OCI-M1 (cell line): ENCODE measurements at places on chromosomes 7 and 10.

DNA sequence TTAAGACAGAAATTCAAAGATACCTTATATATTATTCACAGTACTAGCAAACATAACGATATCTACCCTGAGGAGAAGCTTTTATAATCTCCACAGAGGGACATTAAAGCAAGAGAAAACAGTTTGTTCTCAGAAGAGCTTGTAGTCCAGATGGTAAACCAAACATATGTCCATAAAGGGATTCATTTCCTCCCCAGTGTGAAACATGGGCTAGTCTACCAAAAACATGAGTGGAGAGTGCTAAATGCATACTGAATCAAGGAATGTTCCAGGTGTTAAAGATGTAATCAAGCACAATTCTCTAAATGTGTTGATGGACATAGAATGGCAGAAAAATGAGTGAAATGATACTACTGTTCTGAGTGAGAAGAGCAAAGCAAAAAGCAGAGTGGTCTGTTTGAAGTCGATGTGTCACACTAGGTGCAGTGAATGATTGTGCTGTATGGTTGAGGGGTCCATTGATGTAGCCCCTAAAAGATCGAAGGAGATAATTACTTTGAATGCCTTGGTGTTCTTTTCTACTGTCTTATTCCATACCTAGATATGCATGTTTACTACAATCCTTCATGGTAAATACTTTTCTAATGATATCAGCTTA, 25.3 kb downstream of the BCAP29 start:
- DNase-seq: no peak

DNA sequence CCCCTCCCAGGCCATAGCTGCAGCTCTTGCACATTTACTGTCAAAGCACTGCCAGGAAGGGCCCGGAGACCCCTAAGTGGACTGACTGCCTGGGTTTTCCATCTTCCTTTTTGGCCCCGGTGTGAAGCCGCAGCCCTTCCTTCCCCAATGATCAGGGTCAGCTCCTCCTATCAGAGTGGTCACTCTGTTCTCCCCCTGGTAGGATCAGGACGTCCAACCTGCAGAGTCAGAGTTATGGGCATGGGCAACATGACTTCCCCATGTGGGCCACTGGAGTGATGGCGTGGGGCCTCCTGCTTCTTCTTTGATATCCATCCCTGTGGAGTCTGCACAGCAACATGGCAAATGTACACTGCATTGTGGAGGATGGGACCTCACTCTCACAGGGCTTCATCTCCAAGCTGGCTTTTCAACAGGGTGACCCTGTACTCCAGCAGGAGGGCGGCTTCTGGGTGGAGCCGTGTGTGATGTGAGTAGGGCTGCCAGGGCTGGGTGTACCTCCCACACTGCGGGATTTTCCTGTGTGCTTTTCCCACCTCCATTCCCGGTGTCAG, 6.4 kb upstream of the RAMP3 start:
- DNase-seq: no peak

DNA sequence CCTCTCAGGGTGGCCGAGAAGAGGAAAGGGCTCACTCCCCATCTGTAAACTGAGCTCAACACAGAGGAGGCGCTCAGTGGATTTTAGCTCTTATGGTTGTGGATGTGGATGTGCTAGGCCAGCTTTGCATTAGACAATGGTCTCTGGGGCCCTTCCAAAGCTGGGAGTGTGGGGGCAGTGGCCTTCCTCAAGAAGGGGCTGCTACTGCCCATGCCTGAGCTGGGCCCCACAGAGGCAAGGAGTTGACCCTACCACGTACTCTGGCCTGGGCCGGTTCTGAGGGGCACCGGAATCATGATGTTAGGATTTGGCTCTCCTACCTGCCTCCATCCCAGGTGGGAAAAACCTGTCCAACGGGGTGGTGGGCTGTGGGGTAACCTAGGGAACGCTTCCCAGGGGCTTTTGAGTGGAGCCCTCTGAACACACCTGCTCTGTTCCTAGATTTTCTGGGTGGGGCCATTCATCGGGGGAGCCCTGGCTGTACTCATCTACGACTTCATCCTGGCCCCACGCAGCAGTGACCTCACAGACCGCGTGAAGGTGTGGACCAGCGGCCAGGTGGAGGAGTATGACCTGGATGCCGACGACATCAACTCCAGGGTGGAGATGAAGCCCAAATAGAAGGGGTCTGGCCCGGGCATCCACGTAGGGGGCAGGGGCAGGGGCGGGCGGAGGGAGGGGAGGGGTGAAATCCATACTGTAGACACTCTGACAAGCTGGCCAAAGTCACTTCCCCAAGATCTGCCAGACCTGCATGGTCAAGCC, 11.5 kb downstream of the AQP1 start:
- no peak for DNase-seq

GRCh38 chr7:36683695-36684357, 40.5 kb downstream of the AOAH start:
- DNase-seq: no peak

- DNase-seq: peak; percentile 99
Observed at GRCh38 chr7:92276460-92276864, 30.7 kb downstream of the ANKIB1 start.

GRCh38 chr7:86760236-86760635, 116.5 kb downstream of the GRM3 start:
- DNase-seq: peak; percentile 57

GRCh38 chr7:76108540-76109233, 60.8 kb downstream of the MDH2 start:
- no peak for DNase-seq

DNA sequence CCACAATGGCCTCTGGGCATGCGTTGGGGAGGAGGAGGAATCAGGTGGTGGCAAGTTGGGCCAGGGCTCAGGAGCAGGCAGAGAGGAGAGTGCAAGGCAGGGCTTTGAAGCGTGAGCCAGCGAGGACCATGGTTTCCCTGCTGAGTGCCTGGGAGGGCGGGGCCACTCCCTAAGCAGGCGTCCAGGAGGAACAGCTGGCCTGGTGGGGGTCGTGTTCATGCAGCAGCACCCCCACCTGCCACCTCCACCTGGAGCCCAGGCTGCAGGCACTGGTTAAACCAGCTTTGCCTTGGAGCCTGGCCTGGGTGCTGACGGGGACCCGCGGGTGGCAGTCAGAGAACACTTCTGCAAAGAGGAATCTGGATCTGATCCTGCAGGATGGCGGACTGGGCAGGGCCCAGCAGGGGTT, 24.2 kb upstream of the AQP1 start:
- no peak for DNase-seq

GRCh38 chr7:147276783-147277370, 1160.3 kb downstream of the CNTNAP2 start:
- no peak for DNase-seq

DNA sequence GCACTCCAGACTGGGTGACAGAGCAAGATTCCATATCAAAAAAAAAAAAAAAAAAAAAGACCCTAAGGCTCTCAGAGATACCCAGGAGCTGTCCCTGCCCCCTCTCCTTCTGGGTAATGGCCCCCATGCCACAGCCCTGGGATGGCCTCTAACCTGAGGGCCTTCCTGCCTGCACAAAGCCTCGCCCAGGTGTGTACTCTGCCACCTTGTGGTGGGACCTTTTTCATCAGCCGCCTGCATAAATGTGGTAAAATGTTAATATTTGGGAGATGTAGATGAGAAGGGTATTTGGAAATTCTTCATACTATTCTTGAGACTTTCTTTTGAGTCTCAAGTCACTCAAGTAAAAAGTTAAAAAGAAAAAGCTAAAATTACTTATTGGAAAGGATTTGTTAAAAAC, 46.3 kb upstream of the RNF216 start:
- DNase-seq: peak; percentile 48

DNA sequence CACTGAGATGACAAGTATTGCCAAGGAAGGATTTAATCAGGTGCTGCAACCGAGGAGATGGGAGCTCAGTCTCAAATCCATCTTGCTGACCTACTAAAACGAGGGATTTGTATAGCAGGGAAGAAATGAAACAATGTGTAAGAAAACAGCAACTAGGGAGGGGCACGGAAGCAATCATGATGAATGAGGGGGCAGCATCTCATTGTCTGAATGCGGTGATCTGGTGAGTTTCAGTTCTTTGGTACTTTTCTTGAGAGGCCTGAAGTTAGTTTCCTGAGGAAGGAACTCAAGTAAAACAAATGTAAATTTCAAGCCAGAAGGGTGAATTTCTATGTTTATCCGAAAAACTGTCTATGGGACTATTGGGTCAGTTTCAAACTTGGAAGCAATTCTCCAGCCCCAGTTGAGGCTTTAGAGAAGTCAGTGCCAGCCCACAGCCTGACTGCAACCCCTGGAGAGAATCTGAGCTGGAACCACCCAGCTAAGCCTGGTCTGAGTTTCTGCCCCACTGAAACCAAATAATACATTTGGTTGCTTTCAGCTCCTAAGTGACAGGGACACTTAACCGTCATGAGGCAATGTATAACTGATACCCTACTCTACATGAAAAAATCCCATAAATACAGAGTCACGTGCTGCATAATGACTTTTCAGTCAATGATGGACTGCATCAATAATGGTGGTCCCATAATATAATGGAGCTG, 45.8 kb upstream of the TNS3 start:
- DNase-seq: no peak

DNA sequence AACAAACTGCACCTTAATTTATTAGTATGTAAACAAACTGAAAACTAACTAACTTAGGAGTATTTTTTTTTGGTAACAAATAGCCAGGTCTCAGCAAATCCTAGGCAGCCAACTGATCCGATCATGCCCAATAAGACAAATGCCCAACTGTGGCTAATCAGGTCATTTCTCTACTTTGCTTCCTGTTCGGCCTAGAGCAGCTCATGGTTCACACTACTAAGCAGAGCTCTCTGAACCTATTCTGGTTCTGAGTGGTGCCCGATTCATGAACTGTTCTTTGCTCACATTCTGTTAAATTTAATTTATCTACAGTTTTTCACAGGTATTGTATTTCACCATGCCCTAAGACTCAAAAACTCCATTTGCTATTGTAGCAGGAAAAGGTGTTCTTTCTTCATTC, 55.1 kb downstream of the CCDC3 start:
- no peak for DNase-seq

- peak; percentile 59 for DNase-seq
Observed at GRCh38 chr7:33185786-33186185, 56.4 kb downstream of the BBS9 start.

GRCh38 chr7:140661124-140661523, 11.6 kb upstream of the ADCK2 start:
- DNase-seq: no peak

- DNase-seq: no peak
Observed at GRCh38 chr10:11425296-11425610, 186.2 kb downstream of the USP6NL start.

DNA sequence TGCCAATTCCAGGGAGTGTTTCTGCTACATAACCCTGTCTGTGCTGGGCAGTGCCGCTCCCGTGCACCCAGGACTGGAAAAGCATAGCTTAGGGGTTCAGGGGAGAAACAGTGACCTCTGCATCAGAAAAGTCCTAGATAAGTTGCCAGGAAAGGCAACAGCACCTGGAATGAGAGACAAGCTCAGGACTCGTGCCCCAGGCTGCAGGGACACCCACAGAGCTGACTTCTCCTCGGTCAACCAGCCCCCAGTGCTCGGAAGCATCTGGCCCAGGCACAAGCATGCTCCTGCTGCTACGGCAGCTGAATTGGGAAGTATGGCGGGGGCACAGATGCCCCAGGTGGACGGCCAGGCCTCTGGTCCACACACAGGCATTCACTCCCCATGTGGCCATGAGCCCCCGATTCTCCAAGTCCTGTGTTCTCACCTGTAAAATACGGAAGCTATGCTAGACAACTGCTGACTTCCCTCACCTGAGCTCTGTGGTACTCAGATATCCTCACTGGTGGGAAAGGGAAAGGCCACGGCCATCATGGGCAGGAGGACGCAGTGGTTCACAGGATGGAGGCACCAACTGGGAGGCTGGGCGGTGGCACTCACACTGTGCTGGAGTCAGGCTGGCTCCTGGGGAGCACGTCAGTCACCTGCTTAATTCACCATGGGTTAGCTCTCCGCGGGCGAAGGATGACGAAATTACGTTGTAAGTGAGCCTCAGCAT, 220.5 kb downstream of the PTPRN2 start:
- no peak for DNase-seq

DNA sequence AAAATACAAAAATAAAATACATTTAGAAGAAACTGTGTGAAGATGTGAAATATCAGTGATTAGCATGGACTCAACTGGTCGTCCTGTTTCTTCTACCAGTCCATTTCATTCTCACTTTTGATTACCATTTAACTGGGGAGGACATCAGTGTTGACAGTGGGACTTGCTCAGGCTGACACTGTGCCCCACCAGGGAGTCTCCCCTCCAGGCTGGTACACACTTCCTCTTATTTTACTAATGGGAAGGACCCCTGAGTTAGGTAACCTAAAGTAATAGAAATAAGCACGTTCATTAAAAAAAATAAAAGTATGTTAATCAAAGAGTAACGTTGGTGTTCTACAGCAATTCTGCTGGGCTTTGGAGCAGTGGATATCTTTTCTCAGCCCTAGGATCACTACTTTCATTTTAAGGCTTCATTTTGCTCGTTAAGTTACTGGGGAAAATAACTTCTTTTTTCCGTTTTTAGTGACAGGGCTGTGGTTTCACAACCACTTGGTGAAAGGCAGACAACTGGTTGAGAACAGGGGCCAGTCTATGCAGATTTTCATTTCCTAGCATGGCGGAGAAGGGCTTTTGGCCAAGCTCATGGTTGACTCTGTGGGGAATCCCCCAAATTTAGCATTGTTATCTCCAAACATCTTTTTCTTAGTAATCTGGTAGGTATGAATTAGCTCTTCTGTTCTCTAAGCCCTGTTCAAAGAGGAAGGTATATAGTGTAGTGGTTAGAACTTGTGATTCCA, 2.1 kb downstream of the SNX10 start:
- peak; percentile 46 for DNase-seq

DNA sequence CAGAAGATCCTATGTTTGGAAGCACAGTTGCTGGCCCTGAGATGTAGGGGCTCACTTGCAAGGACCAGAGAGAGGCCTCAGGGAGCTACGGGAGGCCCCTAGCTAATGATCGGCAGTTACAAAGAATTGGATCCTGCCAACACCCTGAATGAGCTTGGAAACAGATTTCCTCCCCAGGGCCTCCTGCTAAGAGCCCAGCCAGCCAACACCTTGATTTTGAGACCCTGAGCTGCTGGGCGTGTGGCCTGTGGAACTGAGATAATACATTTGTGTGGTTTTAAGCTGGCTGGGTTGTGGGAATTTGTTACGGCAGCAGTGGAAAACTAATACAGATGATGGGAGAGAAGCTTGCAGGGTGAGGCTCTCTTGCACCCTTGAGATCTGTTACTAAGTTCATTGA, 3.9 kb downstream of the DOCK1 start:
- no peak for DNase-seq

DNA sequence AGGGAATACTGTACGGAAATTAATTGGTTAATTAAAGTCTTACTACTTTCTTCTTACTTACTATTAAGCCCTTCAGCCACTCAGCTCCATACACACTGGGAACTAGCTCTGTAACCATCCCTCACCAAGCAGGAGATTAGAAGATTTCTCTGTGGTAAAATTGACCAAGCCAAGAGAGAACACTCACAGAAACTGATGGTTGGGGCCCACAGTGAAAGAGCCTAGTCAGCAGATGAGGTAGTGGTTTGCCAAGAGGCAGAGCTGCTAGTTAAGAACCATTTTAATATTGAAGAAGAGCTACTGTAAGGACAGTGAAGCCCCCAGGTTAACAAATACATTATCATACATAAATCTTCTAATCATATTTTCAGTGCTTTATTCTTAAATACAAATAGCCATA, 21.8 kb upstream of the C10orf53 start:
- DNase-seq: no peak

- DNase-seq: no peak
Observed at GRCh38 chr10:6786579-6787031, 206.5 kb upstream of the PRKCQ start.

GRCh38 chr7:3260401-3260715, 40.7 kb upstream of the SDK1 start:
- no peak for DNase-seq

GRCh38 chr10:129605266-129605985, 138.4 kb downstream of the MGMT start:
- DNase-seq: no peak
